ENCODE measurements at places on chromosomes 2 and 18.

- DNase-seq, result no peak
Observed at GRCh38 chr2:203659331-203660049, 46.9 kb upstream of the CD28 start.

- DNase-seq, result no peak
Observed at GRCh38 chr2:206991070-206991469, 51.8 kb downstream of the CPO start.

DNA sequence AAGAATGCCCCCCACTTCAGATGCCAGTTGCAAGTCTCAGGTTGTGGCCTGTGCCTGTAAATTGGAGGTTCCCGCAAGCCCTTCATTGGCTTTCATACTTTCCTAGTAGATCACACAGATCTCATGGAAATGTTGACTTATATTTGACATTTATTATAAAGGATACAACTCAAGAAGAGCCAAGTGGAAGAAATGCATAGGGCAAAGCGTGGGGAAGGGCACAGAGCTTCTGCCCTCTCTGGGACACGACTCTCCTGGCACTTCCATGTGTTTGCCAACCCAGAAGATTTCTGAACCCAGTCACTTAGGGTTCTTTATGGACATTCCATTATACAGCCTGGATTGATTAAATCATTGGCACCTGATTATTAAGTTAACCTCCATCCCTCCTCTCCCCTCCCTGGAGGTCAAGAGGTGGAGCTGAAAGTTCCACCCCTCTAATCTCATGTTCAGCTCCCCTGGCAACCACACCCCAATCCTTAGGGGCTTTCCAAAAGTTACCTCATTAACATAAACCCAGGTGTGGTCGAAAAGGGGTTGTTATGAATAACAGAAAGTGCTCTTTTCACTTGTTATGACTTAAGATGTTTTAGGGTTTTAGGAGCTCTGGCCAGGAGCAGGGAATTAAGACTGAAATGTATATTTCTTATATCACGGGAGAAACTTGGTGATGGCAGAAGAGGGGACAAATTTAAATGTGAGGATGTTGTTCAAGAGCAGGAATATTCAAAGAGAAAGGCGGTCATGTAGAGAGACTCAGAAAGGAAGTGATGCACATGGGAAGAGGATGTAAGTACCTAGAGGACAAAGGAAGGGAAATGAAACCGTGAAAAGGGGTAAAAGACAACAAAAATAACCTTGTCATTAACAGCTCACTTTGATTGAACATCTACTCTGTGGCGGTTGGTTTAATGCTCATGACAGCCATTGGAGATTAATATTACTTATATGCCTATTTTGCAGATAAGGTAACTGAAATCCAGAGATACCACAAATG lies 31.8 kb downstream of the SP100 start:
- peak; percentile 48 for DNase-seq

- no peak for DNase-seq
Observed at GRCh38 chr2:130891966-130892365, 55.3 kb downstream of the ARHGEF4 start.

DNA sequence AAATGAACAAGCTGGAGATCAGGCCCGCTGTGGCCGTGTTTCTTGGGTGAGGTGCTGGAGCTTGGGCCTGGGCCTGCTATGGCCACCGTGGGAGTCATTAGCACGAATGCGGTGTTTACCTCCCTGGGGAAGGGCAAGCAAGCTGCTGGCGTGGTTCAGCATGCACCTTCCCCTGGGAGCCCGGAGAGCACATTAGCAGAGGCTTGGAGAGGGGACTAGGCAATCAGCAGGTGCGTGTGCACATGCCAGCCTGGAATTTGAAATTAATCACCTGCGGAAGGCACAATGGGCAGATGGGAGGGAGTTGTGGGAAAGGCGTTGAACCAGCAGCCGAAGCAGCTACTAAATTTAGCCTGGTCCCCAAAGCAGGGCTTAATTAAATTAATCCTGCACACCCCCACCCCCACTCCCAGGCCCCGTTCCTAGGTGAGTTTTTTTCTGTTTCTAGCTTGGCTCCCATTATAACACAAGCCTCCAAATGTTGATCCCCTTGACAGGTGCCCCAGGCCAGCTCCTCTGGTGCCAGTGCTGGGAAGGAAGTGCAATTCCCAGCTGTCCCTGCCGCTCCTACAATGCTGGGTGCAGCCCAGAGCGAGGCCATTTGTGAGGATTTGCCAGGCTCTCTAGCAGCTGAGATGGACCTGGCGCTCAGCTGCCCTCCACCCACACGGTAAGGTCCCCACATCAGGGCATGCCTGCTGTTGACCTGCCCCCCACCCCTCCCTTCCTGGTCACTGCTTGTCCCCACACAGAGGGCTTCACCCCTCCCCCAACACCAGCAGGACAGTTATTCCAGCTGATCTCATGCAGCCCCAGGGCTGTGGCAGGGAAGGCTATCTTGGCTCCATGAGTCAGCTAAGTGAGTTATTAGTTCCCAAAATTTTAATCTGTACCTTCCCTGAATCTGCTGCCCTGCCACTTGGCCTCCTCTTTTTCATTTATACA lies 115.0 kb downstream of the ZBTB7C start:
- no peak for DNase-seq

DNA sequence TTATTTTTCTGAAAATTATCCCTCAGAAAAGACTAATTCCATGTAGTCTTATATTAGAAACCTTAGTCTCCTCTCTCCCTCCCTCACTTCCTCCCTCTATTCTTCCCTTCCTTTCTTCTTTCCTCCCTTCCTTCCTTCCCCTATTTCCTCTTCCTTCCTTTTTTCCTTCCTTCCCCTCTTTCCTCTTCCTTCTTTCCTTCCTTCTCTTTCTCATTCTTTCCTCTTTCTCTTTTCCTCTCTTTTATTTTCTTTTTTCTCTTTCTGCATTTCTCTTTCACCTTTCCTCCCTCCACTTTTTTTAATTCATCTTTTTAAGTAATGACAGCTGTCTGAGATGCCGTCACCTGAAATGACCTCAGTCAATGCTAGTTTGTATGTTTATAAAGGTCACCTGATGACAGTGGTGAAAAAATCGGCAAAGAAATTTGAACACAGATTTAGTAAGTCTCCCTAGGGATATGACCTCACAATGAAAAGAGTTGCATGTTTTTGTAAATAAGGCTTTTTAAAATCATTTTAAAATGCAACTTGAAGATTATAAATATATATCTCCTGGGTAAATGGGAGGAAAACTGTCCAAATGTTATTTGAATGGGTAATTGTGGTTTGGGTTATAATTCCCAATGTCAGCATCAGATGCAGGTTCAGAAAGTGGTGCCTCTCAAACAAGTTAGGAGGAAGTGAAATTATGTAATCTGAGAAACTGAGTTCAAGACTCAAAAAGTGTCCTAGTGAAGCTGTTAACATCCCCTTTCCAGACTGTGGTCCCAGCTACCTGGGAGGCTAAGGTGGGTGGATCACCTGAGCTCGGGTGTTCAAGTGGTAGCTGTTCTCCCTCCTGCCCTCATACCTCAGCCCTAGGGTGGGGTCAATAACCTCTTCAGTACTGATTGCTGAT lies 90.3 kb upstream of the ST3GAL5 start:
- no peak for DNase-seq

DNA sequence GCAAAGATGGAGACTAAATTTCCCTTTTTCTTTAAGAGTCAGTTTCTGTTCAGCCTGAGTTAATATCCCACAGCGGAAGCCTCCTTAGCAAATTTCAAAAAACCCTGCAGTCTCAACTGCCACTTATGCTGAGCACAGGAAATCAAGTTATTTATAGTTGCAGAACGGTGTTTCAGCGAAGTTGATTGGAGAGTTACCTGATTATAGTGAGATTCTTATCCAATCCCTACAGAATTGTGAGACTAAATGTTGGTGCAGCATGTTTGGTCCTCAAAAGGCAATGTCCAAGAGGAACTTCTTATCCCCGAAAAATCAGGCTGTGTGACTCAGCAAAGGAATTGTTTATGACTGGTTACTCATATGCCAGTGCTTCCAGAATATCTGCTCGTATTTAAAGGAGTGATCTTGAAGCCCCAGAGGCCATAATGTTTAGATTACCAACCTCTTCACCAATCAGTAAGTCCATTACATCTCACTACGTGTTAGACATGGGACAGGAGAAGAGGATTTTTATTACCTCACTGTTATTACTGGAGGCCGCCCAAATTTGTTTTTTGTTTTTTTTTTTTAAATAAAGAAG lies 67.9 kb downstream of the LRRFIP1 start:
- peak; percentile 68 for DNase-seq

DNA sequence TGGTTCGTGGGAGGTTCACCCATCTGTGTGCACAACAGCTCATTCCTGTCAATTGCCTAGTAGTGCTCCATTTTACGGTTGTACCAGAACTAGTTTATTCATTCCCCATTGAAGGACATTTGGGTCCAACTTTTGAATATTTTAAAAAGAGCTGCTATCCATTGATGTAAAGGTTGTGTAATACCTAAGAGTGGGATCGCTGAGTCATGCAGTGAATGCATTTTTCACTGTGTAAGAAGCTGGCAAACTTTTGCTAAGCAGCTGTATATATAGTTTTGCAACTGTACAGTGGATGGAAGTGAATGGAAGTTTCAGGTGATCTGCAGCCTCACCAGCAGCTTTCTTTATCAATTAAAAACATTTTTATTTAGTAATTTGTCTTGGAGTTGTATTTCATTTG lies 104.5 kb downstream of the DCDC2C start:
- no peak for DNase-seq

DNA sequence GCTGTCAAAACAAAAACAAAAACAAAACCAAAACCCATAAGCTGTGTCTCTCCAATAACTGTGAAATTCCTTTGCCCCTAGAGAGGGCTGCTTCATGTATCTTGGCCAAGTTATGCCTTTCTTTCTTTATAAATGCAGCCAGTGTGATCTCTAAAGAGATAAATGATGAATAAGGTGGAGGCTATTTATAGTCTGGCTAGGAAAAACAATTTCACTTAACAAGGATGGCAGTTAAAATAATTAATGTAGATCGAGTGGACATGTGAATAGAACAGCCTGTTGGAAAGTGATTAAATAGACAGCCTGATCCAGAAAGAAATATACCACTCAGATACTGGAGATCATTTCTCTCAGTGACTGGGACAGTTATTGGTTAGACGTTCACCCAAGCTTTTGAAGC lies 1666.9 kb upstream of the CELF4 start:
- DNase-seq, result no peak

GRCh38 chr18:34594266-34594665 lies 115.8 kb upstream of the DTNA start:
- DNase-seq, result no peak

- DNase-seq, result no peak
Observed at GRCh38 chr2:39492095-39492590, 55.1 kb upstream of the MAP4K3 start.

GRCh38 chr2:105431367-105432043 lies 32.7 kb upstream of the FHL2 start:
- no peak for DNase-seq

DNA sequence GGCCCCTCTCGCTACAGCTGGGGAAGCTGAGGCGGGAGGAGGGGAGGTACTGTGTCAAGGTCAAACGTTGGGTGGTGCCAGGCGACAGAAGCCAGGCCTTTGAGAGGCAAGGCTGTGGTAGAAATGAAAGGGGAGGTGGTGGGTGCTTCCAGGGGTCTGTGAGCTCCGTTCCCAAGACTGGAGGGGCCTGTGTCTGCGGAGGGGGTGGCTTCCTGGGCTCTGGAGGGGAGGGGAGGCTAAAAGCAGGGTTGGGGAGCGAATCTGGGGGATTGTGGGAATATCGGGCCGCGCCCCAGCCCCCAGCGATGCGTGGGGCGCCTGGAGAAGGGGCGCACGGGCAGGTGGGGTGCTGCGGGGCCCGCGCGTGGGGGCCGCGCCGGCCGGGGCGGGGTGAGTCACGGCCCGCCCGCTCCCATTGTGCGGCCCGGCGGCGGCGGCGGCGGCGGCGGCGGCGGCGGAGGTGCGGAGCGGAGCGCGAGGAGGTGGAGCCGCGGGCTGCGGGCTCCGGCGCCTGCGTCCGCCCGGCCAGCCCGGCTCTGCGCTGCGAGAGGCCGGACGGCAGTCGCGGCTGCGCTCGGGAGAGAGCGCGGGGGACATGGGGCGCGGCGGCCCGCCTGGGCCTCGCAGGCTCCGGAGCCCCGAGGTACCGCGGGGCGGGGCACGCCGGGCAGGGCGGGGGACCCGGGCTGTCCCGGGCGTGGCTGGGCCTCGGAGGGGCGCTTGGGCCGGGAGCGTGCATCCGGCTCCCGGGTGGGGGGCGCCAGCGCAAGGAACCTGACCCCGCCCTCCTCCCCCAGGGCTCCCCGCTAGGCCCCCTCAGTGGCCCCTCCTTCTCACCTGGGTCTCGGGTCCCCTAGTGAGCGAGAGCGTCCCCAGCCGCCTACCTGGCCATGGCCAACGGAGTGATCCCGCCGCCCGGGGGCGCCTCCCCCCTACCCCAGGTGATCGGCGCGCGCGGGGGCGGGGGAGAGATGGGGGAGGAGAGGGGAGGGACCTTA lies at the start of gene SLC4A3:
Gene SLC4A3, plus strand, starts transcription at position 528 of the 998 bp plus-strand sequence. Its CDS starts 363 bp downstream, at position 891.
- no peak for DNase-seq

GRCh38 chr2:120546048-120546864 lies 189.4 kb upstream of the GLI2 start:
- DNase-seq, result no peak

GRCh38 chr2:35963824-35964223 lies 391.8 kb upstream of the CRIM1 start:
- DNase-seq, result no peak

DNA sequence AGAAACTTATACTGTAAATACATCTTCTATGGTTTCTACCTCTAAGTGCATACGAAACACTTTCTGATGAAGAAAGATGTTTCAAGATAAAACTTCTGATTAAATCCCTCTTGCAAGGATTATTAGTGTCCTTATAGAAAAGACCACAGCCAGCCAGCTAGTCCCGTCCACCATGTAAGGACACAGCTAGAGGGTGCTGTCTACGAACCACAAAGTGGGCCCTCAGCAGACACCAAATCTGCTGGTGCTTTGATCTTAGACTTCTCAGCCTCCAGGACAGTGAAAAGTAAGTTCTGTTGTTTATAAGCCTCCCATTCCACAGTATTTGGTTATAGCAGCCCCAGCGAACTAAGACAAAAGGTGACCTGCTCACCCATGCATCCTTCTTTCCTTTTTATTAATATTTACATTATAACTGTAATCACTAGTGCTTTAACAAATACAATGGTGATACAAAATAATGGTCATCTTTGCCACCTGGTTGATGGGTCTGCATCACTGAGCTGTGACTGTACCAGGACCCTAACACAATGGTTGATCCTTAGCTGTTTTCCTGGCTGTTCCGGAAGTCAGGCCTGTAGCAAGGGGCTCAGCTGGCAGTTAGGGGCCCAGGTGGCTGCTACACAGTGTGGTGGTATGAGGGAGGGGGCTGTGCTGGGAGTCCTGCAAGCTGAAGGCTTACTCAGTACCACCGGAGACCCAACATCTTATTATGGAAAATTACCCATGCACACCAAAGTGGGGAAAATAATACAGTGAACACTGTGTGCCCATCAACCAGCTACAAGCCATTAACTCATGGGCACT lies 108.5 kb upstream of the SMAD7 start:
- DNase-seq, result no peak

DNA sequence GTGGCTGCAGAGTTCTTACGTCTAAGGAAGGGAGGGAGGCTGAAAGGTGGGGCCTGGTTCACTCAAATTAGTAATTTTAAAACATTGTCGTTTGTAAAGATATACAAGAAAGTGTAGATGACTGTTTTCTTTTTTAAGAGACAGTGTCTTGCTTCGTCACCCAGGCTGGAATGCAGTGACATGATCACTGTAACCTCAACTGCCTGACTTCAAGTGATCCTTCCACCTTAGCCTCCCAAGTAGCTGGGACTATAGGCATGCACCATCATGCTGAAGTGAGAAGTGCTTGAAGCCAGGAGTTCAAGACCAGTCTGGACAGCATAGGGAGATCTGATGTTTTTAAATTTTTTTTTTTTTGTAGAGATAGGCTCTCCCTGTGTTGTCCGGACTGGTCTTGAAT lies 52.9 kb downstream of the HNRNPLL start:
- DNase-seq, result no peak
